Left ventricle myocardium superior (tissue), 1 donor: ENCODE measurements at places on chromosomes 11 and 22.

- no peak for DNase-seq
These were observed 34.8 kb downstream of the RELT start for GRCh38 chr11:73411031-73411430.

GRCh38 chr11:131274233-131274632 lies 96.2 kb upstream of the NTM start:
- DNase-seq = no peak

DNA sequence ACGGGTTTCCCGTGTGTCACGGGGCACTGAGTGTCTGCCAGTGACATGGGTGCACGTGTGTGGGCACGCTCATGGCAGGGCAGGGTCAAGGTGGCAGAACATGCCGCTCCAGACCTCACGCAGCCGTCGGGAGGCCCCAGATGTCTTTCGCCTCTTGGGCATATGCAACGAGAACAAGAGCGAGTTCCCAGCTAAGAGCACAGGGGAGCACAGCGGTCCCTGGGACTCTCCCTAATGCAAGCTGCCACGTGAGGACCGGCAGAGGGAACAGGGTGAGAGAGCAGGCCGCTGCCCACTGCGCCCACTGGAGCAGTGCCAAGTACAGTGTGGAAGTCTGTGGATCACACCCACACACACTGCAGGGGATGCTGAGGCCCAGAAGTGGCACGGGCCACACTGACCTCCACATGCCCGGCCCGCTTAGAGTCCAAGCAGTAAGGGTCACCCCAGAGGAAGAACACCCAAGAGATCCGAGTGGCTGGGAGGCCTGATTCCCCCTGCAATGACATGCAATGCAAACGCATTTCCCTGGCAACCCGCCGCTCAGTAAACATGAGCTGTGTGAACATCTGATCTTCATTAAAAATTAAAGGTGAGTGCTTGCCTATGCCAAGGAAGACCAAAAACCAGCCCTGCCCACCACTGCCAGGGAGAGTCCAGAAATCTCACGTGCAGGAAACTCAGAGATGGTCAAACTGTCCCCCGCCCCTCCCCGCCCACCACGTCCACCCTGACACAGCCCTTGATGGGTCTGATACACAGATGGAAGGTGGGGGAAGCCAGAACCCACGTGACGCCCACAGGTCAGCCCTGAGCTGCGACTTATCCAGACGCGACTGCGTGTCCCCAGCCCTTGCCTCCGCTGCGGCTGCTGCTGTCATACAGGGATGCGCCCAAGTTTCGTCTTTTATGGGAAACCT lies 11.7 kb downstream of the CERK start:
- DNase-seq = peak; percentile 58

DNA sequence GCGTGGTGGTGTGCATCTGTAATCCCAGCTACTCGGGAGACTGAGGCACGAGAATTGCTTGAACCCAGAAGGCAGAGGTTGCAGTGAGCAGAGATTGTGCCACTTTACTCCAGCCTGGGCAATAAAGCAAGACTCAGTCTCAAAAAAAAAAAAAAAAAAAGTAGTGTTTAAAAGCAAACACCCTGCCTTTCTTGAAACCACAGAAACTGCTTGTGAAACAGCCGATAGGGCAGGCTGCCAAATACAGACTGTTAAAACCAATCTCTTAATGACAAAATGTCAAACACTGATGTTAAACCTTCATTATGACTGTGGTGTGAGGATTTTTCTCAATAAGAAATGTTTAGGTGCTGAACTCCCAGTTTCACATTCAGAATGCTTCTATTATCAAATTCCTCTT lies 27.3 kb downstream of the MARK2 start:
- peak; percentile 47 for DNase-seq

- DNase-seq = no peak
These were observed 3.0 kb downstream of the ELMOD1 start for GRCh38 chr11:107593951-107594350.

DNA sequence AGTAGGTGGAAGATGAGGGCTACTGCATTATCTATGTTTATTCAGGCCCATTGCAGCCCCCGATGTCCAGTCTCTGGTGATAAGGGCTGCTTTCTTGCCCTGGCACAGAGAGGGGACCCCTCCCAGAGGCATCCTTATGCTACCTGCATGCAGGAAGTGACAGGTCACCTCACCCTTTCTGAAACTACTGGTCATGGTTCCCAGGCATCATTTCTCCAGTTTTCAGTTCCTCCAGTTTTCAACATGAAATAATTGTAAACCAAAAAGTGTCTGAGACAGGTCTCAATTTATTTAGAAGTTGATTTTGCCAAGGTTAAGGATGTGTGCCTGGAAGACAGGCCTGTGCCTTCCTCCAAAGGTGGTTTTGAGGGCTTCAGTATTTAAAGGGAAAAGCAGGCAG lies 57.0 kb downstream of the CTTN start:
- no peak for DNase-seq

DNA sequence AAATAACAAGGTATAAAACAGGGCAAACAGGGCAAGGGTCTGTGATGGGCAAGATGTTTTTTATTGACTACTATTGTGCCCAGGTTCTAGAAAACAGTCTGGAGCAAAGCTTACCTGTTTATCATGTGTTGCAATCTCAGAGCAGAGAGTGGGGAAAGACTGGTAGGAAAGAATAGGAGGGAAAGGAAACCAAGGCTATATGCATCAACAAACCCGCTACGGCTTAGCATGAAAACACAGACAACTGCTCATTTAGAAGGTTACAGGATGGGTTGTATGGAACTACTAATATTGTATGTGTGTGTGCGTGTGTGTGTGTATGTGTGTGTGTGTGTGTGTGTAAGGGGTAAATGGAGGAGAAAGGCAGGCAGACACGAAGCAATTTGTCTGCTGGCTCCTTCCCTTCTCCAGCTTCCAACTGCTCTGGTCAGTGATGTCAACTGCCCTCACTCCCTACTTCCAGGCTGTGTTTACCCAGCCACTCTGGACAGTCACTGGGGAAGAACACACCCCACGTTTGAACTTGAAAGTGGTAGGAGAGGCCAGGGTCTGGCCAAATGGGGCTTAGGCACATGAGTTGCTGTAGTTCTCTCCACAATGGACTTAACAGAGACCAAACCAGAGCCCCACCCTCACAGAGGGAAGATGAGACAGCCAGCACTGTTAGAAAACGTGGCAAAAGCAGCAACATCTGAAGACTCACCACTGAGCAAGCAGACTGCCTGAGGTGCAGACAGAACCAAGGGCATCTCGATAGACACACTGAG lies 47.0 kb downstream of the GAB2 start:
- peak; percentile 41 for DNase-seq

DNA sequence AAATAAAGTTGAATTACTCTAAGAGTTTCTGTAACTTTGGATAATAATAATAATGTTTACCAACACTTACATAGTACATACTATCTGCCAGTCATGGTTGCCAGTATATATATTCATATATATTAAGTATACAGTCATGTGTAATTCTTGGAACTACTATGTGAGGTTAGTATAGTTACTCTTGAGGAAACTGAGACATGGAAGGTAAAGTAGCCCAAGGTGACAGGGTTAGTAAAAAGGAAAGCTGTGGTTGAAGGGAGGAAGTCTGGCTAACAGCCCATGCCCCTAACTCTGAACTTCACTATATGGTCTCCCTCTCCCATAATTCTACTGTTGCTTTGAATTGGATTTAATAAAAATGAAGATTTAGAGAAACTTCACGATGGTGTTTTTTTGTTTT lies 24.9 kb downstream of the FDX1 start:
- DNase-seq = no peak

GRCh38 chr11:71311928-71312510 lies 59.6 kb upstream of the SHANK2 start:
- DNase-seq = no peak

GRCh38 chr22:17232406-17232805 lies 13.2 kb upstream of the ADA2 start:
- DNase-seq = no peak

DNA sequence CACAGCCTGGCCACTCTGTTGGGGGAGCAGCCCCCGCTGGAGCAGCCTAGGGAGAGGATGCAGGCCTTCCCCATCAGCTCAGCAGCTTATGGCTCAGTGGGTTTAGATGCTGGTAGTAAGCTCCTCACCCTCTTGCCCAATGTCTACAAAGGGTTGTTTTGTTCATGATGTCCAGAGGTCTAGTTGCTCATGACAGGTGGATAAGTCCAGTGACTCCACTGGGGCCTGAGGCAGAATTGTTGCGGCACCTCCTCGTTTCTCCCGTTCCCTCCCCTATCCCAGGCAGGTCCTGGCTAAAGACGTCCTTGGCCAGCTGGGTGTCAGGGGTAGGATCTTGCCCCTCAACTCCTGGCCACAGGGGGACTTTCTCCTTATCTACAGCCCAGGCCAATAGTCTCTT lies 233.5 kb upstream of the B3GAT1 start:
- DNase-seq = no peak

DNA sequence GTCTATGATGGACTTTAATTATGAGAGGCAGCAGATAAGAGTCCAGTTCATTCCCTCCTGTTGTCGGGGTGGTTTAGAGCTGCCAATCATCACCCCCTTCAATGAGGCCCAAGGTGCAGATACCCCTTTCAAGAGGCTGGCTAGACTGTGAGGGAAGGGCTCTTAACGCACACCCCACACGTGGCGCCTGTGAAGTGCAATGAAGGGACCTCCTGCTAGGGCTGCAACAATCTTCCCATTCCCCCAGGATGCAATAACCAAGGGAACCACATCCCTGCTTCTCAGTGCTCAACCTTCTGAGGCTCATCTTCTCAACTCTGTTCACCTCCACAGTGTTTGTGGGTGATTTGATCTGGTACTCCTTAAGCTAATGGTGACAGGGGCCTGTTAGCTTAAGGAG lies 19.0 kb downstream of the TENM4 start:
- DNase-seq = no peak

DNA sequence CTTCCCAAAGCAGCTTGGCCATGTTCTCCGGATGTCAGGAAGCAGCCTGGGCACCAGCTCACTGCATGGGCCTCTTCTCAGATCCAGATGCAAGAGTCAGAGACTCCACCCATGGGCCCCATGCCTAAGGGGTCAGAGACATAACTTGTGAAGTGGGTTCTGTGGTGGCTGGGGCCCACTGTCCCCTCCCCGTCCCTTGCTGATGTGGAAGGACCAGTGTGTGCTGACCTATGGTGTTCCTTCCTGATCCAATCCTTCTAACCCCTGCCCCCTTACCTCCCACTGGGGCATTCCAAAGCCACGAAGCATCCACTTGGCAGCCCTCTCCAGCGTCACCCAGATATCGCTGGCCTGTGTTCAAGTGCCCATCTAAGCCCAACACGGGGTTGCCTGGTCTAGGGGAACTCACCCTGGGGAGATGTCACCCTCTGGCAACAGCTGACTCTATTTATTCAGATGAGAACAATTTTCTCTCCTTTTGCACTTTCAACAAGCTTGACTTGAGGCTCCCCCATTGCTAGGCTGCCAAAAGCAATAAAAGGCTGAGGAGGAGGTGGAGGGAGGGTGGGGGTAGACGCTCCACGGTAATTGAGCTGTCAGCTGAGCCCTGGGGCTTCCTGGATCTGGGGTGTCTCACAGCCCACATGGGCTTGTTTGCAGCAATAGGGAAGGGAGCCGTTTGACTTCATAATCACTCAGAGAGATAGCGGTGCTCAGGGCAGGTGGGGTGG lies 158.5 kb downstream of the ADAMTS15 start:
- DNase-seq = peak; percentile 68

GRCh38 chr11:35363246-35363801 lies 56.0 kb downstream of the SLC1A2 start:
- peak; percentile 41 for DNase-seq

DNA sequence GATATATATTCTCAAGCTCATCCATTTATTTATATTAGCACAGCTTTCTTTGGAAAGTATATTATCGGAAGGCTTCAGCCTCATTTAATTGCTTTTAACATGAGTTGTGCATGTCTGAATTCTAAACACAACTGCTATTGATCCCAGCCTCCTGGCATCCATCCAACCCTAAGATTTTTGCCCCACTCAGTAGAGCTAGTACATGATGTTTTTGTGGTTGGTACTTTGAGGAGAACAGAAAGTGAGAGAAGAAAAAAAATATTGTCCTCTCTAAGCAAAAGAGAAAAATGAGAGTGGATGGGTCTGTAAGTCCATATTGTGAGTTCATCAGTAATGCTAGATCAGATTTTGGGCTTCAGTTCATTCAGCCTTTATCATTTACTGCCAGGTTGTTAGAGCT lies 198.7 kb downstream of the DDX10 start:
- DNase-seq = no peak

DNA sequence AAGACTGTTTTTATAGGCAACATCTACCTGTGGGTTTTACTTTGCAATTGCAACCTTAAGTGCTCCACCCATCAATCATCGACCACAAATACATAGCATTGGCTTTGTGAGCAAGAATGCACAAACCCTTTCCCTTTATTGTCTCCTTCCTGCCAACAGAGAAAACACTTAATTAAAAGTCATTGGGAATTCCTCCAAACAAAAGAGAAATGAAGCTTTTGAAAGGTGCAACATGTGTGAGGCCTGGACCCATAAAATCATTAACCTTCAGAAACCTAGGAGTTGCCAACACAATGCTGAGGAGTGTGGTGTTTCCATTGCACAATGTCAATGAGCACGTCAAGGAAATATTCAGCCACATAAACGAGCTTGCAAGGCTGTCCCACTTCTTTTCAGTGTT lies 223.2 kb downstream of the BLID start:
- no peak for DNase-seq

DNA sequence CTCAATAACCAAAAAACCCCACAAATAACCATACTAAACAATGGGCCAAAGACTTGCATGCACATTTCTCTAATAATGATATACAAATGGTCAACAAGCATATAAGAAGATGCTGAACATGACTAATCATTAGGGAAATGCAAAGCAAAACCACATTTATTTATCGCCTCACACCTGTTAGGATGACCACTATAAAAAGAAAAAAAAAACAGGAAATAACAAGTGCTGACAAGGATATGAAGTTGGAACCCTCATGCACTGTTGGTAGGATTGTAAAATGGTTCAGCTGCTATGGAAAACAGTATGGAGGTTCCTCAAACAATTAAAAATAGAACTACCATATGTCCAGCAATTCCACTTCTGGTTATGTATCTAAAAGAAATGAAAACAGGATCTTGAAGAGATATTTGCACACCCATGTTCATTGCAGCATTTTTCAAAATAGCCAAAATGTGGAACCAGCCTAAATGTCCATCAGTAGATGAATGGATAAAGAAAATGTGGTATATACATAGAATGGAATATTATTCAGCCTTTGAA lies 66.2 kb downstream of the AMBRA1 start:
- no peak for DNase-seq

- peak; percentile 52 for DNase-seq
These were observed 471 bp downstream of the ARVCF start for GRCh38 chr22:20015971-20016733.

DNA sequence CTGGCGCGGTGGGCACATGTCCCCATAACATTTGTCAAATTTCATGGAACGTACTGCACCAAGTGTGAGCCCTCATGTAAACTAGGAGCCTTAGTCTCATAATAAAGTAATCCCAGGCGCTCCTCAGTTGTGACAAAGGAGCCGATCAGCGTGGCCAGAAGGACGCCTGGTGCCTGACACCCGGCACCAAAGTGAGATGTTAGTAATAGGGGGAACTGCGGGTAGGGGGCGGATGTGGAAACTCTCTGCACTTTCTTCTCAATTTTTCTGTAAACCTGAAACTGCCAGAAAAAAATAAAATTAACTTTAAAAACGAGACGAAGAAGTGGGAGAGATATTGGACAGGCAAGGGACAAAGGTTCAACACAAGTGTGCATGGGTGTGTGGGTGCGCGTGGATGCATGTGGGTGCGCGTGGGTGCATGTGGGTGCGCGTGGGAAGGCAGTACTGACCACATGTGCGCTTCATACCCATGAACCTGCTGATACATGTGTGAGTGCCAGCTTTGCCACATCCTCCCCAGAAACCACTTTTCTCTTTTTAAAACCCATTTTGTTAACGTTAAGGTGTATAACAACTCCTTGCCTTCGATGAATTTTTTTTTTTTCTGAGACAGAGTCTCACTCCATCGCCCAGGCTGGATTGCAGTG lies 55.4 kb upstream of the LINC01488 start:
- peak; percentile 9 for DNase-seq
